NCI-H69 (cell line): ENCODE measurements at places on chromosomes 3 and 15.
A peak's percentile ranks its signal among the peaks of the same experiment; 100 is the strongest.

GRCh38 chr15:76626611-76627010 is 278.5 kb downstream of the SCAPER start:
- peak; percentile 3 for DNase-seq

DNA sequence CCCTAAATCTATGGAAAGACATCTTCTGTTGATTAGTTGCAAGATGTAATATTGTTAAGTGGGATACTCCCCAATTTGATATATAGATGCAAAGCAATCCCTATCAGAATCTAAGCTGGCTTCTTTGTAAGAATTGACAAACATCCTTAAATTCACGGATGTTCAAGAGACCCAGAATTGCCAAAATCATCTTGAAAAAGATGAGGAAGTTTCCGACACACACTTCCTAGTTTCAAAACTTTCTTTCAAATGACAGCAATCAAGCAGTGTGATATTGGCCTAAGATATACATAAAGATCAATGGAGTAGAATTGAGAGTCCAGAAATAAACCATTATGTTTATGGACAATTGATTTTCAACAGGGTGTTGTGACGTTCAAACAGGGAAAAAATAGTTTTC is 383.6 kb downstream of the LPP start:
- DNase-seq = no peak

DNA sequence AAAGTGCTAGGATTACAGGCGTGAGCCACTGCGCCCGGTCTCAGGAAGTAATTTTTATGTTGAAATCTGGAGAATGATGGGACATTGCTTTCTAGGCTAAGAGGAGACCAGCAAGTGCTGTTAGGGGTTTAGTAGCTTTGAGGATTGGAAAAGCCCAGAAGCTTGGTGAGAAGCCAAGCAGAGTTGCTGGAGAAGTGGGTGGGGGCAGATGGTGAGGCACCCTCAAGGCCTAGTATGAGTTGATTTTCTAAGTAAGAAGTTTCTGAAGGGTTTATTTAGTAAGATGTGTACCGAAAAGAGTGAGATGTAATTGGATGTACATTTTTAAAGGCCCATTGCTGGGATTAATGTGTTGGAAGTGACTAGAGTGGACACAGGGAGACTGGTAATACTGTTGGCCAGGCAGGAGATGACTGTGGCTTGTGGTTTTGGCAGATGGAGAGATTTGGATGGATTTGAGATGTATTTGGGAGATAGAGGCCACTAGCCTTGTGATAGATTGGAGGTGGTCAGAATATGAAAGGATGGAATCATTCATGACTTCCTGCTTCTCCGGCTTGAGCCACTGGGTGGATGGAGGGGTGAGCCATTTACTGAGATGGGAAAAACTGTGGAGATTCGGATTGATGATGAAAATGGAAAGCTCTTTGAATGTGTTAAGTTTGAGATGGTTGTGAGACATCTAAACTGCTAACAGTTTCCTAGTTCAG is 2.3 kb downstream of the LRRC28 start:
- no peak for DNase-seq

DNA sequence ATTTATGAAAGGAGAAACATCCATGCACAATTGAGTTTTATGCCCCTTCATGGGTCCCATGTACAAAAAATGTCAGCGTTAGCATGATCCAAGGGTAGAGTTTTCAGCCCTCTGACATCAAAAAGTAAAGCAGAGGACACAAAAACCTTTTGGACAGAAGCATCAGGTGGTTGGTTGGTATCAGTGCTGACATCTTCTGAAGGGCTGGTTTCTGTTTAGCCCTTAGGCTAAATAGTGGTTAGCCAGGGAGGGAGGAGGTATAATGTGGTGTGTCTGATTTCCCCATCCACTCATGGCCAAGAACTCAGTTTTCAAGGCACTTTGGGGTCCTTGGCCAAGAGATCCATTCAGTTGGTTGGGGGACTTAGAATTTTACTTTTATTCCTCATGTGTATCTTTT is 16.5 kb downstream of the CCDC66 start:
- no peak for DNase-seq

GRCh38 chr3:156642750-156643728 is 31.4 kb upstream of the TIPARP start:
- DNase-seq = peak; percentile 25

GRCh38 chr3:134260987-134261386 is 10.3 kb upstream of the RYK start:
- DNase-seq = peak; percentile 5

GRCh38 chr3:105862217-105862616 is 6.6 kb downstream of the CBLB start:
- no peak for DNase-seq

GRCh38 chr3:189941679-189942078 is 179.0 kb downstream of the P3H2 start:
- DNase-seq = peak; percentile 99

DNA sequence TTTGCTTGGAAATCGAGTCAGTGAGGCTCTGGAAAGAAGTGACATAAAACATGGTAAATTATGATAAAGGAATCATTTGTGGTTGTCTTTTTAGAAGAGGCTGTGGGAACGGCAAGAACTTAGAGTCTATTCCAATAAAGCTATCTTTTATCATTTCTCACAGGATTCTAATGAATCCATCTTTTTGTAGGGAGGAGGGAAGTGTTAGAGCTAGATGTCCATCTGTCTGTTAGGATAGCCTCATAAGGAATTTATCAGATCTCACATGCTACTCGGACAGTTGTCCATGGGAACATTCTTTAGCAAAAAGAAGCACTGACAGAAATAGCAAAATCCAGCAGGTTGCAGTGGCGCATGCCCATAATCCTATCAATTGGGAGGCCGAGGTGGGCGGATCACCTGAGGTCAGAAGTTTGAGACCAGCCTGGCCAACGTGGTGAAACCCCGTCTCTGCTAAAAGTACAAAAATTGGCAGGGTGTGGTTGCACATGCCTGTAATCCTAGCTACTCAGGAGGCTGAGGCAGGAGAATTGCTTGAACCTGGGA is 37.0 kb downstream of the STARD9 start:
- DNase-seq = no peak

GRCh38 chr3:71060536-71060935 is 523.0 kb downstream of the FOXP1 start:
- no peak for DNase-seq

GRCh38 chr3:47586746-47587145 is 8.1 kb upstream of the CSPG5 start:
- no peak for DNase-seq

DNA sequence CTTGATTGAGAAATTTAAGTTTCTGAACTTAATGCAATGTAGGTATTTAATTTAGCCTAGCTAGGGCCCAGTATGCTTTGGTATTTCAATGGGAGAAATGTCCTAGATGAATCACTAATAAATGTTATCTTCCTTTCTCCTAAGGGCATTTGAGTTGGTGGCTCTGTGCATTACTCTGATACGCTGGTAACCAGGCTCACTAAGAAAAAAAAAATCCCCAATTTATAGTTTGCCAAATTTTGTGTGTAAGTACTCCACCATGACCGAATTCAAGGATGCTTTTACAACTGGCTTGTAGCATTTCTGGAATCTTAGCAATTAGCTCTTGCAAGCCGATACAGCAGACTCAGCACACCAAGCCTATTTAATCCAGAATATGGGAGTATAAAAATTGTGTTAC is 94.6 kb upstream of the LPP start:
- DNase-seq = no peak

GRCh38 chr3:129197321-129197720 is 13.6 kb upstream of the CNBP start:
- peak; percentile 21 for DNase-seq

DNA sequence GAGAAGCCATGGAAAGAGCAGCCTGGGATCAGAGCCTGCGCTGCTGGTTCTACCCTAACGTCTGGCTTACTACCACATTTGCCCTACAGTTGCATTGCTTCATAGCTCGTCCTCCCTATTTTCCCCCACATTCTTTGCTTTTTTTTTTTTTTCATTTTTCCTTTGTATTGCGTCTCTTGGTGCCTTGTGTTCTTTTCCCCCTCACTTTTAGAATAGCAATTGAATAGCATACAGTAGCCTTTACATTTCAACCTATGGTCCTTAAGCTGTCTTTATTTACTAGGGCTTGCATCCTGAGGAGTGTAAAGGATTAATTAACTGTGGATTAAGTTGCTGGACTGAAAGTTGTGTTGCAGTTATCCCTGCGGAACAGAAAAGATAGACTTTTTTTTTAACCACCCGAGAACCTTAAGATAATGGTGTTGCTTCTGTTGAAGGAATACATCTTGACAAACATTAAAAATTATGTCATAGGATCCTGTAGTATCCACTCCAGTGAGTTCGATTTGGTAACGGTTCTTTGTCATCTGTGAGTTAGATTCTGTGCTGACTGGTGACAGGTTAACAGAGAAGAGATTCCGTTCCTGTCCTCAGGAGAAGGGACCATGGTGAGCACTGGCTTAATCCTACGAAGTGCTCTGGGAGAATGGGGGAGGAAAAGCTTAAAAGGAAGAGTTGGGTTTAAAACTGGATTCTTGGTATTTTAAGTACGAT is 417.4 kb upstream of the NAALADL2 start:
- peak; percentile 86 for DNase-seq

GRCh38 chr3:136979684-136980083 is 21.9 kb downstream of the IL20RB start:
- no peak for DNase-seq

DNA sequence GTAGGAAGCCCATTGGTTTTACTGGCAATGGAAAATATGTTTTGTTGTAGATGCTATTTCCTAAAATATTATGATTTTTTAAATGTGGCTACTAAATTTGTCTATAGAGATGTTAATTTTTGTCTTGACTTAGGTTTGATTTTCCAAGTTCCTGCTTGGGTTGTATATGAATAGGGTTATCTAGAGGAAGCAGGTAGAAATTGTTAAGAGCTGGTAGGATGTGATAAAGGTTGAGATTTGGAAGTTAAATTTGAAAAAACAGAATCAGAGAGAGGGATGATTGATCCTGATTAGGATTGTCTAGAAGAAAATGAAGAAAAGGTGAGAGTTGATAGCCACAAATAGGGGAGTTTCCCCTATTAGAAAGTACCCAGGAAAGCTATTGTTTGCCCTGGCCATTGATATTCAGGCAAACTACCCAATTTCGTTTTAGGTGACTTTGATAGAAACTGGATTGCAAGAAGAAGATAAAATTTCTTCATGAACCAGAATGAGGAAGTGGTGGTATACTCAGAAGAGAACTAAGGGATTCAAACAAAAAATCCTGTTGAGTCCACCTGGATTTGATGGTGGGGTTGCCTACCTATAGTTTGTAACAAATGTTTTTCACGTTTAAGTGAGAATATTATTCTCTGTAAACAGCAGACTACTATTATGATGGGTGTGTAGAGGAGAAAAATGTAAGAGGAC is 91.2 kb upstream of the PHLDB2 start:
- no peak for DNase-seq

- DNase-seq = no peak
Measured at GRCh38 chr3:83849106-83849730, 1109.6 kb upstream of the CADM2 start.
